ENCODE measurements at places on chromosomes 11 and 22. TPM values are rescaled to one million over a fixed set of nuclear protein-coding genes. Genes with fewer than 3 reads are reported as not detected.

Gene OR8H2
- not detected for total RNA-seq

Gene OR51B2
- not detected for total RNA-seq

Gene DRD2
- not detected for total RNA-seq

DNA sequence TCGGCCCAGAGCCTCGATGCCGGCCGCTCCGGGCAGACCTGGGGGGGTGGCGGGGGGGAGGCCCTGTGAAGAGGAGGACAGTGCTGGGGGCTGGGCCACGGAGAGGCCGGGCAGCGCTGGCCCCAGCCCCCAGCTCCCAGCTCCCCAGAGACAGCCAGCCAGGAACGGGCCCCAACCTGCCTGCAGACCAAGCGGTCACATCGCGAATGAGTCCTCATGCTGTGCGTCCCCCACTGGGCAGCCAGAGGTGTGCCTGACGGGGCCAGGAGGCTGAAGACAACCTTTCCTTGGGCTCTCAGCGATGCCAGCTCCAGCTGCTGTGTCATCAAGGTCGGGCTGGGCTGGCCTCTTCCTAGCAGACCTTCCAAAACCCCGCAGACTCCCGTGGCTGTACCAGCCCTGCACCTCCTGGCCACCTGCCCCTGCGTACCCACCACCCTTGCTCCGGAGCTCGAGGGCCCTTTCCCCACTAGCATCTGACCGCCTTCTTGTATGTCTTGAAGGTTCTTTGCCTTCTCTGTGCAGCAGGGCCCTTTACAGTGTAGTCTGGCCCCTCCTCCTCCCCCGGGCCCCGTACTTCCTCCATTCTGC, 88.4 kb downstream of the CDKN1C start:
- peak; percentile 8 for DNase-seq

DNA sequence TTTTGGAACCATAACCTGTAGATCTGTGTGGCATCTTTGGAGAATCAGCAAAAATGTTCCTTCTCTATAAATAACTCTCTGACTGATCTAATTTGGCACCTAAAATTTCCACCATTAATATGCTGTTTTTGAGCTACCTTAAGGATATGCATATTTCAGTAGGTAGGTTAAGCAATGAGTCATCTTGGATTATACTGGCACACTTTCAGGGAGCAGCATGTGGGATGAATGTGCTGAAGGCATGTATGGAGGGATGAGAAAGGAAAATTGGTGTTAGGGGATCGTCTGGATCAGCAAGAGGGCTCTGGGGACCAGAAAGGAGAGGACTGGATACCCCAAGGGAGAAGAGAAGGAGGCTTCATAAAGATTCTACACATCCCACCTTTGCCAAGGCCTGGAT, 44.6 kb upstream of the ELF5 start:
- DNase-seq, result no peak

GRCh38 chr11:125164422-125165110, at the start of gene PKNOX2:
Gene PKNOX2, plus strand, starts transcription at chr11:125164751. Its CDS starts 186,555 bp downstream, at chr11:125351306.
- peak; percentile 82 for DNase-seq

DNA sequence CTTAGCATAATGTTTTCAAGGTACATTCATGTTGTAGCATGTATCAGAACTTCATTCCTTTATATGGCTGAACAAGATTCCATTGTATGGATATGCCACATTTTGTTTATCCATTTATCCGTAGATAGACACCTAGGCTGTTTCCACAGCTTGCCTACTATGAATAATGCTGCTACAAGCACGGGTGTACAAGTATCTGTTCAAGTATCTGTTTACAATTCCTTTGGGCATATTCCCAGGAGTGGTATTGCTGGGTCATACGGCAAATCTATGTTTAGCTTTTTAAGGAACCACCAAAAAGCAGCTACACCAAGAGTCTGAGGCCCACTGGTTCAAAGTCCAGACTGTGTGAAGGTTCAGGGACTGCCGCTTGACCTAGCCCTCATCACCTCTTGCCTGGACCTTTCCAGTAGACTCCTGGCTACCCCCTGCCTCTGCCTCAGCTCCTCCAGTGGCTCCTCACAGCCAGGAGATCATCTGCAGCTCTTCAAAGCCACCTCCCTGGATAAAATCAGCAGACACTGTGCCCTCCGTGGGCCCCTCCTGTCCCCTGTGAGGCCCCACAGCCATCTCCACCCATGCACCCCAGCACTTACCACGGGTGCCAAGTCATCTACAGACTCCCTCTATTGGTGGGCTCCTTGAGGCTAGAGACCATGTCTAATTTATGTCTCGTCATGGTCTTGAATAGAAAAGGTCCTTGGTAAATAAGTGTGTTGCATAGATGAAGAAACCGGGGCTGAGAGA, 160.3 kb downstream of the MN1 start:
- no peak for DNase-seq

DNA sequence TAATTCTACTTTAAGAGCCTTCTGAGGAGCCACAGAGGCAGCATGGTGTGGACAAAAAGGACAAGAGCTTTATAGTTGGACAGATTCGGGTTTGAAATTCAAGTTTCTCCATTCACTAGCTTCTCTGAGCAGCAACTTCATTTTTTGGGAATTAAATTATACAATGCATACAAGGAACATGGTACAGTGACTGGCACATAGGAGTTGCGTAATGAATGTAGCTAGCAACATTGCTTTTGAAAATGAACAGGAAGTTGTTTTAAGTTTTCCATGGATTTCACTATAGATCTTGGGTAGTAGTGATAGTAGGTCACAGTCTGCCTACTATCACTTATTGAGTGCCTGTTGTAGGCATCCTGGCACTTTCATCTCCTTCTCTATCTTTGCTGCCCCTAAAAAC, 41.0 kb upstream of the BMAL1 start:
- DNase-seq, result no peak

GRCh38 chr11:73988227-73988626, 5.6 kb upstream of the UCP2 start:
- DNase-seq, result no peak

DNA sequence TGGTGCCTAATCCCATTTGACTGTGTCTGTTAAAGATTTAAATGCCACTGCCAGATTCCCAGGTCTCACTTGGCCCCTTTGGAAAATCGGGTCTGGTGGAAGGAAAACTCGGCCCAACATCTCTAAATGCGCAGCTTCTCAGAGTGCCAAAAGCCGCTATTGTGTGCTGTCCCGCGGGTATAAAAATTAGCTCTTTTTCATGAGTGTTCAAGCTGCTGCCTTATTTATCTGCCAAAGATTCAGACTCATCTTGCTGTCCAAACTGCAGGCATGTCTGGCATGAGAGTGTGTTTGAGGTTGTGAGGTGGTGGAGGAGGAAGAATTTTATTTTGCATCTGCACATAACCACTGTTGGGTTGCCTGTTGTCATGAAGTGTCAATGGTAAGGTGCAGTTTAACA, 91.4 kb downstream of the NELL1 start:
- DNase-seq, result no peak
